ENCODE measurements at places on chromosomes 12 and 14.

DNA sequence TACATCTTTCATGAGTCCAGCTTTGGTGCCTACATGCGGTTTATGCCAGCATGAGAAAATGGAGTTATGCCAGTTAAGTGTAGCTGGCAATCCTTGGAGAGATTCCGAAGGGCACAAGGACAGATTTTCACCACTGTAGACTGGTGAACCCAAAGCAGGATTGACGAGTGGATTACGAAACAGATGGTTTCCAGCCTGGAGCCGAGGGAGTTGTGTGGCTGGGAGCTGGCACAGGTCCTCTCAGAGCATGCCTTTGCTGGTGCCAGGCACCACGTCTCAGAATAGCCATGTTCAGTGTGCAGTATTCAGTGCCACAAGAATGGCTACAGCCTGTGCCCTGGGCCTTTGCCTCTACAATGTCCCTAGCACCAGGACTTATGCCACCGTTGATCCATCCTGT is 13.2 kb downstream of the KCNH3 start:
- DNase-seq: no peak

GRCh38 chr14:42299692-42300091 is 693.0 kb downstream of the LRFN5 start:
- DNase-seq: no peak

DNA sequence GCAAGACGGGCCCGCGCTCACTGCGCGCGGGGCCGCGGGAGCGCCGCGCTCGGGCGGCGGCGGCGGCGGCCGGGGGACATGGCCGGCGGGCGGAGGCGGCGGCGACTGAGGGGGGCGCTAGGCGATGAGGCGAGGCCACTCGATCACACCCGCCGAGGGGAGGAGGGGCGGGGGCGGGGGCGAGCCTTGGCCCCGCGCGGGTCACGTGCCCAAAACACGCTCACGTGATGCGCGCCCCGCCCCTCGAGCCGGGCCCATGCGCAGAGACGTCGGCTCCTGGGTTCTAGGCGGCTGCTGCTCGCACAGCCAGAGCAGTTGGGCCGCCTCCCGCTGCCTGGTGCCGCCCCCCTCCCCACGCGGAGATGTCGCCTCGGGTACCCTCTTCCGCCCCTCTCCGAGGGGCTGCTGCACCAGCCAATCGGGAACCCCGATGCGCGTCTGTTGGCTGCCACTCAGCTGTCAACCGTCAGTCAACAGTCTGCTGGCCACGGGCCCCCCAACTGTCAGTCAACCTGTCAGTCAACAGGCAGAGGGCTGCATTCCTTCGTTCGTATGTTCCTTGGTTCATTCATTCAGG is at the start of gene SPPL3:
Gene SPPL3 (minus strand): TSS at position 162 of the 577 bp plus-strand sequence. CDS start 491 bp downstream, outside the sequence.
- DNase-seq: peak; percentile 59

DNA sequence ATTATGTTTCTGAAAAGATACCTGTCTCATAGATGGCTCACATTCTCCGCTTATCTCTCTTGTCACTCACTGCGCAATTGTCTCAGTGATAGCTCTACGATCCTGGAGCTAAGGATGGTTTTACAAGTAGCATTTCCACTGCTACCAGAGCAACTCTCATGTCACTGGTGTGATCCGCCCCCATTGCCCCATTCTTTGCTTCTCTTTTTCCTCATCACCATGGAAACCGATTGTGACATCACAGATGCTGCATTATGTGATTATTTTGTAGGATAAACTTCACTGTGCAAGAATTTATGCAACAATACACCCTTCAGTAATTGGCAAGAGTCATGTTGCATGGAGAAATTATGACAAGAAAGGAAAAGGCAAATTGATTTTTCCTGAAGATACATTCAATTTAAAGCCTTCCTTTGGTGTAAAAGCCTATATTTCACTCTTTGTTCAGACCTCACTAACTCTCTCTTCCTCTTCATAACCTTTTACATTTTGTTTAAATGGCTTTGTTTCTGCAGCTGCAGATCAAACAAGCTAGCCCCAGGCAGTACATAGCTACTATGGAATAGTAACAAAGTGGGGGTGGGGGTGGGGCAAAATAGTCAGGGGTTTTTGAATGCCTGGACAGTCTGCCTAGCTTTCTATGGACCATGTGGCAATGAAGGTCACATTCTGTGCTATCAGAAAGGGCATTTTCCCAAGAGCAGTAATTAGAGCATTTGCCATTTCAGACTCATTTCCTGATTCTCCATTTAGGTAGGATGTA is 539.8 kb downstream of the NRXN3 start:
- no peak for DNase-seq

DNA sequence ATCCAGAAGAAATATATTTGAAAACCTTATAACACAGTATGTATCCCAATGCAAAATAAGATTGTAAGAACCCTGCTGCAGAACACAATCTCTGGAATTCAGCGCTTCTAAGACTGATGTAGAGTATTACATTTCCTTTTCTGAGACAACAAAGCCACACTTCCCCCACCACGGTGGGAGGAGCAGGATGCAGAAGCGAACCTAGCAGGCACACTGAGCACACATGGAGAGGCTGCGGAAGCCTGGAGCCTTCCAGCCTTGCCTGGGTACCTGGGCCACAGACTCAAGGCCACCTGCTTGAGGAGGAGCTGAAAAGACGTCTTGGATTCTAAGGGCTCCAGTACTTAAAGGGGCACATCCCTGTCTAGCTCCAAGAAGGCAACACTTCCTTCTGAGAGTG is 46.4 kb downstream of the TCHP start:
- no peak for DNase-seq

GRCh38 chr14:101167428-101167827 is 263.9 kb upstream of the RTL1 start:
- DNase-seq: no peak

DNA sequence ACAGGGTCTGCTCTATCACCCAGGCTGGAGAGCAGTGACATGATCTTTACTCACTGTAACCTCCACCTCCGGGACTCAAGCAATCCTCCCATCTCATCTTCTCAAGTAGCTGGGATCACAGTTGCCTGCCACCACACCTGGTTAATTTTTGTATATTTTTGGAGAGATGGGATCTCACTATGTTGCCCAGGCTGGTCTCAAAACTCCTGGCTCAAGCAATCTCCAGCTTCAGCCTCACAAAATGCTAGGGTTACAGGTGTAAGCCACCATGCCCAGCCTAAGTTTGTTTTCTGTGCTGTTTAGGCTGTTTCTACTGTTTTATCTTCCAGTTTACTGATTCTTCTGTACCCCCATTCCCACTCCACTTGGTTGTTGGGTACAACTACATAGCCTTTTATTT is 66.3 kb downstream of the INSM2 start:
- DNase-seq: no peak

GRCh38 chr14:95547626-95548327 is 12.9 kb downstream of the GLRX5 start:
- DNase-seq: no peak

GRCh38 chr12:81705586-81705985 is 53.6 kb downstream of the PPFIA2 start:
- no peak for DNase-seq

DNA sequence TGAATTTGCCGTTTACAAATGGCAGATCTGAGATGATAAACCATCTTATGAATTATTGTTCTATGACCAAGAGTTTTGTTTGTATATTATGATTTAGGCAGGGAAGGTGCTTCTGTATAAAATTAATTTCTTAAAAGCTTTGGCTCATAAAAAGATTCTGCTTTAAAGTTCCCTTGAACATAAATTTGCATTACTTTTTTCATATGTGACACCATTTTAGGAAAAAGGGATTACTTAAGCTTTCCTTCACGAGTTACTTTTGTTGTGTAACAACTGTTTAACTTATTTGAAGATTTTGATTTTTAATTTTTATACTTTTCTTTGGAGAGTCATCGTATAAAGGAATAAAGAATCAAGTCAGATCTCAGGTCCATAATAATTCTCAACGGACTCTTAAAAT is 3.3 kb downstream of the ETNK1 start:
- no peak for DNase-seq

GRCh38 chr12:15534322-15534721 is 212.0 kb downstream of the PTPRO start:
- DNase-seq: no peak

DNA sequence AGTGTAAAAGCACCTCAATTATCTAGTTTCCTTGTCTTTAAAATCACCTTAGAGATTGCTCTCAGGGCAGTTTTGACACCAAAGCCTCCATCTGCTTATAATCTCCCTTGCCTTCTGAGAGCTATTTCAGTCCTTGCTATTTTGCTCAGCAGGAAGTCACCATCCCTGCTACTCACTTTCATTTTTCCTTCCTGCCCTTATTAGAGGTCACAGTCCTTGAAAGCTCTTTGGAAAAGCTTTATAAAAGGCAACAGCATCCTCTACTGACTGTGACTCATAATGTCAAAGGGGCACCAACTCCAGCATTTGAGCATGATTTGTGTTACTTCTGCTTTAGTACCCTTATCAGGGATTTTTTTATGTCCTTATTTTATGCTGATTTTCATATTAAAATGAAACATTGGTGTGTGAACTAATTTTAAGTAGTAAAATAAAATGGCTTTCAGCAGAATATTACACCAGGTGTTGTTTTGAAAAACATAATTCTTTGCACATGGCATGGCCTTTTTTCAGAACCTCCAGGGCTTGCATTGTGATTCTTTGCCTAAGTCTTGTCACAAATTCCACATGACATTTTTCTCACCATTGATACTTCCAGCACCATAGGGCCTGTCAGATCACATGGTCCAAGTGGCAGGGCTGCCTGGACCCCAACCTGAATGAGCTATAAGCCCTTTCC is 213.0 kb downstream of the ADAMTS20 start:
- DNase-seq: no peak

DNA sequence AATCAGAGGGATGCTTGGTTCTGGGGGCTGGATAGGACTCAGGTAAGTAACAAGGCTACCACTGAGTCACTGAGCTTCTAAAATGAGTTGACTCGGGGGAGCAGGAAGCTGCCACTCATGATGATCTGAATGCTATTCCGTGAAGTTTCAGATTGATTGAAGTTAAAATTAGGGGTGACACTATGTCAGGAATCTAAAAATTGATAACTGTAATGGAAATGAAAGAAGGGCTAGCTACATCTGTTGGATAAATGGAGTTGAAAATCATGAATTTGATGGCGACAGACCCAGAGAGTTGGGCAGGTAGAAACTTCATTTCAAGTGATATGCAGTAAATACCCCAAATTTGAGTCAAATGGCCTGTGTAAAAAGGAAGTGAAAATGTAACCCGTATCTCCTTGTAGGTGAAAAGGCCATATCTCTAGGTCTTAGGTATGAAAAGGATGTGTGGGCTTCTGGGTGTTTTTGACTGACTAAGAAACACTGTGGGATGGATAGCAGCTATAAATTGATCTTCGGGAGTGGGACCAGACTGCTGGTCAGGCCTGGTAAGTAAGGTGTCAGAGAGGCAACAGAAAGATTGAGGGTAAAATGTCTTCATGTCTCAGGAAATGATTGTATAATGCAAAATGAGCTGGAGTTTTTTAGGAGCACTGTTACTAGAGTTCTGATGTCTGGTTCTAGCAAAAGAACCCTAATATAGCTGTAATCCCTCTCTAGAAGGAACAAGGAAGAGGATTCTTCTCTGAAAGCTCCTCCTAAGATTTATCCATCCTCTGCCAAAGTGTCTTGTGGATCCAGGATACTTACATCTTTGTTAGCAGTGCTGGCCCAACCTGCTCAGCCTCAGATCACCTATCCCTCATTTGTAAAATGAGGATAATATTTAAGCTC is 57.3 kb downstream of the DAD1 start:
- DNase-seq: no peak

DNA sequence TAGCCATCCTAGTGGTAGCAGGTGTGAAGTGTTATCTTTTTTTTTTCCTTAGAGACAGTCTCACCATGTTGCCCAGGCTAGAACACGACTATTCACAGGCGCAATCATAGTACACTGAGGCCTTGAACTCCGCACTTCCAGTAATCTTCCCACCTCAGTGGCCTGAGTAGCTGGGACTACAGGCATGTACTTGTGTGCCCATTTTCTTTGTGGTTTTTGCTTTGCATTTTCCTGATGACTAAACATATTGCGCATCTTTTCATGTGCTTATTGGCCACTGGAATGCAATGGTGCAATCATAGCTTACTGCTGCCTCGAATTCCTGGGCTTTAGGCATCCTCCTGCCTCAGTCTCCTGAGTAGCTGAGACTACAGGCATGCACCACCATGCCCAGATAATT is 33.3 kb upstream of the GCH1 start:
- no peak for DNase-seq

DNA sequence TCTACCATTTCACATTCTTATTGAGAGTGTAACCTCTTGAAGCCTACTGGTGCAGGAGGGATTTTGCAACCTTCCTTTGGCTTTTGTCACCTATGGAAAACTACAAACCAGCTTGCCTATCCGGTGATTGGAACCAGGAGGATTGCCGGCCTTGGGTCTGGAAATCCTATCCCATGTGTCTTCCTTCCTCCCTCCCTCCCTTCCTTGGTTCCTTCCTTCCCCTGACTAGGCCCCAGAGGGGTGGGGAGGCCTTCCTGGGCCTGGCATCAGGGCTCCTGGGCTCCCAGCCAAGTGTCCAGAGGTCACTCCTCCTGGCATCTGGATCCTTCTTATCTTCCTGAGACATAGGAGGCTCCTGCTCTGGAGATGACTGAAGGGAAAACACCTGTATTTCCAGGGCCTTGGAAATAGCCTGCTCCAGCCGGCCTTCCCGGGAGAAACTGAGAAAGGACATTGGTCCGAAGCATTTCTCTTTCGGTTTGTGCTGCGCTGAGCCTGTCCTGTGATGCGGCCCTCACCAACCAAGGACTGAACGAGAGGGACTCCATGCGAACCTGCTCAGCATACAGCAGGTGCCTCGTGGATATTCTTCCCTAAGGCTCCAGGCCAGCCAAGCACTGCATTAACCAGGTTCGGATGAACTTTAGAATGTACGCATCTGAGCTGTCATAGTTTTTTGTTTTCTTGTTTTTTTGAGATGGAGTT is 43.4 kb downstream of the PSMA6 start:
- DNase-seq: no peak

GRCh38 chr12:89250213-89250612 is 102.1 kb downstream of the DUSP6 start:
- DNase-seq: no peak

- no peak for DNase-seq
These were observed 140.9 kb downstream of the EFCAB11 start for GRCh38 chr14:89813617-89814031.

All from esophagus squamous epithelium (tissue), 5 donors.